Activated CD4-positive, alpha-beta T cell treated with anti-CD3 and anti-CD28 coated beads for 1 hour (primary cell): ENCODE measurements at places on chromosomes 4 and X.

- DNase-seq: no peak
Measured at GRCh38 chr4:99379571-99379970, 27.0 kb upstream of the ADH1C start.

GRCh38 chr4:150591406-150591805 is 9.5 kb downstream of the MAB21L2 start:
- no peak for DNase-seq

- DNase-seq: no peak
Measured at GRCh38 chrX:53458082-53458481, 23.9 kb upstream of the HSD17B10 start.

- no peak for DNase-seq
Measured at GRCh38 chrX:118259213-118259612, 86.7 kb upstream of the WDR44 start.

- no peak for DNase-seq
Measured at GRCh38 chr4:162010362-162010761, 153.4 kb downstream of the FSTL5 start.

- DNase-seq: no peak
Measured at GRCh38 chr4:56552273-56552672, 46.7 kb downstream of the ARL9 start.

- DNase-seq: no peak
Measured at GRCh38 chrX:20132666-20133065, 9.0 kb downstream of the EIF1AX start.
